ENCODE measurements at places on chromosomes 16 and 17.
A peak's percentile ranks its signal among the peaks of the same experiment; 100 is the strongest.

- no peak for DNase-seq
Observed at GRCh38 chr16:75226550-75227360, 8.0 kb downstream of the CTRB1 start.

- DNase-seq, result no peak
Observed at GRCh38 chr16:54290833-54291655, 4.5 kb upstream of the IRX3 start.

DNA sequence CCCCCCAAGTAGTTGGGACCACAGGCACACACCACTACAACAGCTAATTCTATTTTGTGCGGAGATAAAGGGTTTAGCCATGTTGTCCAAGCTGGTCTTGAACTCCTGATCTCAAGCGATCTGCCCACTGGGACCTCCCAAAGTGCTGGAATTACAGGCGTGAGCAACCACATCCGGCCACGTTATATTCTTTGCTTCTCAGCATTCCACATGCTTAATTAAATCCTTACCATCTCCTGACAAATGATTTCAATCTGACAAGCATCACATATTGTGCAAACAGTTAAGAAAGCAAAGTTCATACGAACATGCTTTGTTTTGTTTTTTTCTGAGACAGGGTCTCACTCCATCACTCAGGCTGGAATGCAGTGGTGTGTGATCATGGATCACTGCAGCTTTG lies 18.2 kb downstream of the HIGD1B start:
- DNase-seq, result no peak

GRCh38 chr17:39818358-39819000 lies 45.6 kb downstream of the IKZF3 start:
- no peak for DNase-seq

DNA sequence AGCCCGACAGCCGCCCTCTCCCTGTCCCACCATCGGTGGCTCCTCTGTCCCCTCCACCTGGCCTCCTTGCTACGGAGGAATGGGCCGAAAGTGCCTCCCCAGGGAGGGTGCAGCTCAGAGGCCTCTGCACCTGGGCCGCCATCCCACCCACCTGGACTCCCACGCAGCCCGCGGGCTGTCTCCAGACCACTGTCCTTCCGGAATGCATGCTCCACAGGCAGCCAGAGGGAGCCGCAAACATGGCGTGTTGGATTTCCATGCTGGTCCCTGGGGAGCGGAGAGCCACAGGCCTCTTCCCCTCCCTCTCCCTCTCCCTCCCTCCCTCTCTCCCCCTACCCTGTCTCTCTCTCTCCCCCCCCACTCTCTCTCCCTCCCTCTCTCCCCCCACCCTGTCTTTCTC lies 3.0 kb downstream of the SSTR5 start:
- no peak for DNase-seq

DNA sequence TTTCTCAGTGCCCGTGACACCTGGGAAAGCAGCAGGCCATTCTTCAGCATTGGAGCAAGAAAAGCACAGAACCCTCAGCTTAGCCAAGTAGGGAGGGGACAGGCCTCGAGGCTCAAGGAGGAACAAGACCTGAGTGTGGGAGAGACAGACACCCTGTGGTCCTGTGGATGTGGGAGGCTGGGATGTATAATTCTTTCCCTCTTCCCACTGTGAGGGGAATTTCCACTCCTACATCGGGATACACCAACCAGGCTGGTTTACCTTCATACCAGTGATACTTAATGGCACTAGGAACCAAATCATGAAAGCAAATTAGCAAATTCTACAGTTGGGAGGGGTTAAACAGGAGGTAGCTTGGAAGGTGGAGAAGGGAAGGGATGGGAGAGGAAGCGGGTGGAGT lies 41.7 kb downstream of the LYRM1 start:
- DNase-seq, result no peak

DNA sequence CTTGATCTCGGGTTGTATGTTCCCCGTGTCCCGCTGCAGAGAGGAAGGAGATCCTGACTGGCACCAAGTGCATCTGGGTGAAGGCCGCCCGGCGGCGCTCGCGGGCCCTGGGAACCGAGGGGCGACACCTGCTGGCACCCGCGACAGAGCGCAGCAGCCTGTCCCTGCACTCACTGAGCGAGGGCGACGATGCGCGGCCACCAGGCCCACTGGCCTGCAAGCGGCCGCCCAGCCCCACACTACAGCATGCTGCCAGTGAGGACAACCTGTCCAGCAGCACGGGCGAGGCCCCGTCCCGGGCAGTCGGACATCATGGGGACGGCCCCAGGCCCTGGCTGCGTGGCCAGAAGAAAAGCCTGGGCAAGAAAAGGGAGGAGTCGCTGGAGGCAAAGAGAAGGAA lies 7.5 kb downstream of the BTBD17 start:
- no peak for DNase-seq

- no peak for DNase-seq
Observed at GRCh38 chr17:45364531-45365390, 47.9 kb upstream of the MAP3K14 start.

DNA sequence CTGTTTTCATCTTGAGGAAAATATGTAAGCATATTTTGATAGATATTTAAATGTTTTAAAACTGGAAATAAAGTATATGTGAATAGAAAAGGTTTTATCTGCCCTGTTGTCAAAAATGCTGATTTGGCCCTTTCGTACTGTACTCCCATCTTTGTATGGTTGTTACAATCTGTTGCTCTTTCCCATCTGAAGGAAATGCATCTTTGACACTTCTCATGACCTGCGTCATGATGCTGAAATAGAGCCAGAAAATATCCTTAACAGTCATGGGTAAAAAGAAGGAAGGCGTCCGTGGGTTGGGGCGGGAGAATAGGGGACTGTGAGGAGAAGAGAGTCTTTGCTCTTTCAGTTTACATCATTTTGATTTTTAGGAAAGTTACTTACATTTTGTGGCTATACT lies 327.7 kb downstream of the BCAS3 start:
- DNase-seq, result no peak

DNA sequence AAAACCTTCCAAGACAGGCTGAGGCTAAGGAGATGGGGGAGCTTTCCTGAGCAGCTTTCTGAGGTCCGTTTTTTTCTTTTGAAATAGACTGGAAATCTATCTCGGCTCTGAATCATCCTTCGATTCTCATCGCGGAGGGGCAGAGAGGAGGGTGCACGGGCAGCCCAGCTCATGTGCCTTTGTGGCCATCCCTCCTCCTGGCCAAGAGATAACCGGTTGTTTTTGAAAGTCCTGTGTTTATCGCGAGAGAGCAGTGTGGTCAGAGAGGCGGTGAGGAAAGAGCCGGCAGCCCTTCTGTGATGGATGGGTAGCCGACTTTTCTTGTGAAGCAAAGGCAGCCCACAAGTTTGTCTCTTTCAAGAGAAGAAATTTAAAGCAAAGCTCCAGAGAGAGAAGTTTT lies 191.6 kb downstream of the CCDC182 start:
- no peak for DNase-seq

GRCh38 chr17:11916091-11916490 lies 81.2 kb downstream of the ZNF18 start:
- no peak for DNase-seq

DNA sequence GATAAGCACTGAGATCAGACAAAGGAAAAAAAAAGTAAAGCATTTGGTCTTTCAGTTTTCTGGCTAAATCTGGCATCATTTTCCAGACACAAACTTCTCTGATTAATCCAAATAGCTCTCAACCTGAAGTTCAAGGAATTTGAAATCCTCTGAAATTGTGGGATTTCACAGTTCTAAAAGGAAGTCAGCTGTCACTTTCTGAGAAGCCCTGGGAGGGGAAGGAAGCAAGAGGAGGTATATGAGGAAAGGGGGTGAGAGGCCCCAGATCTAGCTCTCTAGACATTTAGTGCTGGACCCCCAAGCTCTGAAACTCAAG lies 17.5 kb upstream of the HOXB9 start:
- DNase-seq, result no peak

- peak; percentile 33 for DNase-seq
Observed at GRCh38 chr16:57775661-57776469, 26.4 kb downstream of the KIFC3 start.

DNA sequence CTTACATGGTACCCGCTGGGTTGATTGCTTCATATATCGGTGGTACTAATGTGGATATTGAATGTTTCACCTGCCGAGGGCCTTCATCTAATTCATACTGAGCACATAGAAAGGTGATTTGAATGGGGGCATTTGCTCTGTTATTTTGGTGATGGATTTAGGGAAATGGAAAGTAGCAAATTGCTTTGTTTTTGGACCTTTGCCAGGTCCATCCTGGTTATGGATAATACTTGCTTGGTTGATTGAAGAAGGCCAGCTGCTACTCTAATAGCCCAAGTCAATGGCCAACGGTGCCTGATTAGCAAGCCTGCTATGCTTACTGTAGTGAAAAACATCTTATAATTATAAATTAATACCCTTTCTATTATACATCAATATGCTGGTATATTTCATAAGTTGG lies 253.6 kb downstream of the CDH13 start:
- no peak for DNase-seq
